ENCODE measurements at places on chromosomes 1 and 21.
A peak's percentile ranks its signal among the peaks of the same experiment; 100 is the strongest.

DNA sequence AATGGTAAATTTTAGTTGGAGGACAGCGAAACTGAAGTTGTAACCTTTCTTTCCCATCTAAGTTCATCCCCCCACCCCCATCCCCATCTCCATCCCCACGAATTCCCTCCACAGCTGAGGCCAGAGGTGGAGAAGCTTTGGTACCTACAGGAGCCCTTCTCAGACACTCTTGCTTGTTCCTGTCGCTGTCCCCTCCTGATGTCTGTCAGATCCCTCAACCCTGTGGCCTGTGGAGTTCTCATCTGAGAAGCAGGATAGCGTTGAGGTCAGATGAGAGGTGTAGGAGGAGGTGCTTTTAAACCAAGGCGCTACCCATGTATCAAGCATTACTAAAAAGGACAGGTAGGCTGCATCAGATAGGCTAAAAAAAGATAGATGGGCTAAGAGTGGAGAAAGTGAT lies 769 bp downstream of the NTPCR start:
- peak; percentile 14 for DNase-seq

DNA sequence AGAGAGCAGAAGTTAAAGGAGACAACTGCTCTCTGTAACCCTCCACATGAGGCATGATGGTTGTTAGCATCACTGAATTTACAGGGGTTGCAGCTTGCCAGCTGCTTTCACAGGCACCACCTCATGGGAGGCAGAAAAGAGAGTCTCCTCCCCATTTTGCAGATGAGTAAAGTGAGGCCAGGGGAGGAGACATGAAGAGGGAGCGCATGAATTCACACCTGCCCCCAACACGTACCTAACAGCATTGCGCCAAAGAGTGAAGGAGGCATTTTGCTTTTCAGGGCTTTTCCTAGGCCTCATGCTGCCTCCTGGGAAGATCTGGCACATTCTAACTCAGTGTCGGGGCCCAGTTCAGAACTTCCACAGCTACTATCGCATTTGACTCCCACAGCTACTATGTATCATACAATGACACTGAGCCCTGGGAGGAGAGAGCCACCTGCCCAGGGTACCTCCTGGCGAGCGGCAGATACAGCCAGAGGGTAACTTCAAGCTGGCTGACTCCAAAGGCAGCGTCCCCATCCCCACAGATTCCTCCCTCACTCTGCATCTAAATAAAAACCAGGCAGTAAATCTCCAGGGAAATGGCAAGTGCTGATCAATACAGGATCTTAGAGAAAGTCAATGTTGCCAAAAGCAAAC lies 34.0 kb downstream of the GLIS1 start:
- no peak for DNase-seq

- DNase-seq: no peak
These were observed 69.1 kb downstream of the KCNJ15 start for GRCh38 chr21:38325731-38326420.

DNA sequence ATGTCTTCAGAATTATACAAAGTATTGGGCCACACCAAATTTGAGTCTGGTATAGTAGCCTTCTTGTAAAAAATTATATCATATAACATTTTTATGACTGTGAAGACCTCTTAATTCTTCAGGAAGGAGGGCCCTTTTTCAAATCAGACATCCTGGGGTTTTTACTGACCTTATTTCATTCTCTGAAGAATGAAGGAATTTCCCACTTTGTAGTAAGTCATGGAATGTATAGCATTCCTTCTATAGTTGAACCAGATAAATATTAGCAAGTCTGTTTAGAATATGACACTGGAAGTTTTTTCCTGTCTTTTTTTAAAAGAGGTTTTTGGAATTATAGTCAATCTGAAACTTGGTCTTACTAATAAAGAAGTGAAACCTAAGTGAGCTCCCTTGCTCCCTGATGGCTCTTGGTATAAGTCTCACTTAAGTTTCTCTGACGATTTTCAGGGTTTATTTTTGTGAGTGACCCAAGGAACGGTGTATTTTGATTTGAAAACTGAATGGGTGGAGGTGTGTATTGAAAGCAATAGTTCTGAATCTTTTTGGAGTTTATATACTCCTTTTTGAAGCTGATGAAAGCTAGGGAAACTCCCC lies 23.7 kb downstream of the SNX27 start:
- DNase-seq: no peak

DNA sequence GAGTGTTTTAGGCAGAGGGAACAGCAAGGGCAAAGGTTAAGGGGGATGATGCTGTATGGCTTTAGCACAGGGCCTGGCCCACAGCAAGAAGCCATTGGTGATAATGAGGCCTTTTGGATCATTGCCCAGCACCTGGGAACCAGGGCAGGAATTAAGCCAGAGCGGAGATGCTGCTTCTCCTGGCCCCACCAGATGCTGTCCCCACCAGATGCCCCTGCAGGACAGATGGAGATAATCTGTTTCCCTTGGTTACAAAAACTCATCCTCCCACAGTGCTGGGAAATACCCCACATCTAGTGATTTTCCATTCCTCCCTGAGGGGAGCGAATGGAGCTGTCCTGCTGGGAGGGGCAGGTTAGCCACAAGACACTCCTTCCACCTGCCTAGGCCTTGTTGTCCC lies 18.8 kb downstream of the OPRD1 start:
- no peak for DNase-seq

DNA sequence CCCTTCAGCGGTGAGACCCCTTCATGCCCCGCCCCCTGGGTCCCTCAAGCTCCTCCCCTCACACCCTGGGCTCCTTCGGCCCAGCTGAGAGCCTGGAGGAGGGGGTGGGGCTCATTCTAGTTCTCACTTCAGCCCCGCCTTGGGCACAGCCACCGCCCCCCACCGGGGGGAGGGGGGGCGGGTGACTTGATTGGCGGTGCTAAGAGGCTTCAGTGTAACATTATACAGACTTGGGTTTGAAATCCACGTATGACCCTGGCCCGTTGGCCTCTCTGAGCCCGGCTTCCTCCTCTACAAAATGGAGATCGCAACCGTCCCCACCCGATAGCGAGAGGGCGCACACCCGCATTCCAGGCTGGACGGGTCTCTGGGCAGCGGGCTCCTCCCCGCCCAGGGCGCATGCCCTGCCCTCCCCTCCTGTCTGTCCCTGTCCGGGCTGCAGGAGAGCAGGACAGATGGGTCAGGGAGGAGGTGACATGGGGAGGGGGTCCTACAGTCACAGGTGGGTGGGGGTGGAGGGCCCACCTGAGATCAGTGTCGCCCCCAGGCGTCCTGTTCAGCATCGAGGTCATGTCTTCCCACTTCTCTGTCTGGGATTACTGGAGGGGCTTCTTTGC lies 5.1 kb downstream of the CLCNKB start:
- DNase-seq: peak; percentile 60

DNA sequence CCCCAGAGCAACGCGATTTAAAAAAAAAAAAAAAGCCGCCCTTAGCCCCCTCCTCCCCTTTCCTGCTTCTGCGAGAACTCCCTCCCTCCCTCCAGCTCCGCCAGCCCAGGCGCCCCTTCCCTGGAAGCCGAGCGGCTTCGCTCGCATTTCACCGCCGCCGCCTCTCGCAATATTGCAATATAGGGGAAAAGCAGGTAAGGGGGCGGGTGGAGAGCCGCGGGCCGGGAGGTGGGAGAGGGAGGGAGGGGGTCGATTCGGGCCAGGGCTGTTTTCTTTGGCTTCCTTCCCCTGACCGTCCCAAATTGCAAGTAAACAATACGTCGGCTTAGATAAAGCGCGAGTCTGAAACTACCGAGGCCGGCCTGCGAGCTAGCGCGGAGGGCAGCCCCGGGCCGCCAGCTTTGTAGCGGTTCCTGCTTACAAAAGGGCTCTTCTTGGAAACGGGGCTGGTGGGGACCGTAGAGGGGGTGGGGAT lies 408 bp downstream of the LMO4 start:
- peak; percentile 50 for DNase-seq

DNA sequence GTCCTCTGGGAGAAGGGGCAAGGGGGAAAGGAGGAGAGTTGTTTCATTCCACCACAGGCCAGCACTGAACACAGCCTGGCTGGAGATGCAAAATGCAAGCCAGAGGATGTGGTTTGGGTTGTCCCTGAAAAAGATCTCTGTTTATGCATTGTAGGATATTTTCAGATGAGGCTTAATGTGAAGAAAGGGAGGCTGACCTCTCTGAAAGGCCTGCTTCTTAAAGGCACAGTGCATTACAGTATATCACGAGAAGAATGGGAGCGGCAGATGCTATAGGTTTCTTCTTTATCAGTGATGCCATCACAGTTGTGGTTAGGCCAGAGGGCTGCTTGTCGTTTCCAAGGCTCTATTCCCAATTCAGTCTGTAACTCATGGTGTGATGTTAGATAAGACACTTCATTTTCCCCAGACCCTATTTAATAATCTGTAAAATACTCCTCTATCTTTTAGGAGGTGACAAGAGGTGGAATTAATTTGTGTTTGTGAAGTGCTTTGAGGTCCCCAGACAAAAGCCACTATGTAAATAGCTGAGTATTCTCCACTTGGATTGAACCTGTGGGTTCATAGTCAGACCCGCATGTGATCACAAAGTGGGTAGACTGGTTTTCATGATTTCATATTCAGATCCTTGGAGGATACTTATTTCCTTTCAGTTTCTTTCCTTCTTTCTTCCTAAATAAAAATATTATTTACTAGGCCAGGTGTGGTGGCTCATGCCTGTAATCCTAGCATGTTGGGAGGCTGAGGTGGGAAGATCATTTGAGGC lies 76.5 kb upstream of the WDR26 start:
- no peak for DNase-seq

GRCh38 chr21:38795475-38795874 lies 10.3 kb upstream of the ETS2 start:
- no peak for DNase-seq

GRCh38 chr1:245898581-245898980 lies 608.5 kb downstream of the SMYD3 start:
- DNase-seq: no peak

- DNase-seq: peak; percentile 18
These were observed 738 bp downstream of the GNPAT start for GRCh38 chr1:231241750-231242149.

GRCh38 chr1:154983776-154984466 lies 777 bp downstream of the FLAD1 start:
- DNase-seq: no peak

DNA sequence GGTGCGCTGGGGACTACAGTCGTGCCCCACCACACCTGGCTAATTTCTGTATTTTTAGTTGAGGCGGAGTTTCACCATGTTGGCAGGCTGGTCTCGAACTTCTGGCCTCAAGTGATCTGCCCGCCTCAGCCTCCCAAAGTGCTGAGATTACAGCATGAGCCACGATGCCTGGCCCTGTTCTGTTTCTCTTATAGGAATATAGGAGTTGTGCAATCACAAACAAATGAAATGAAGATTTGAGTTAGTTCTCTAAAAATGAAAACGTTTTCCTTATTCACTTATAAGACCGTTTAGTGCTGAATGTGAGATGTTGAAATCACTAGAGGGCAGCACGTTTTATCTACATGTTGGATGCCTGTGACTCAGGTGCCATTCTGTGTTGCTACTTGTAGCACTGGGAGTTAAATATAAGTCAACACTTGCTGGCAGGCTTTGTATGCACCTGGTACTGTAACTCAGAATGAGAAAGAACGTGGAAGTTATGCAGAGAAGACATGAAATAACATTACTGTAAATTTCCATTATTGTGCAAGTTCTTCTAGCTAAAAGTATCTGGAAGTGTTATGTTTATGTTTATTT lies 45.8 kb downstream of the MIGA1 start:
- DNase-seq: no peak

GRCh38 chr1:227131193-227131592 lies 187.1 kb downstream of the CDC42BPA start:
- no peak for DNase-seq

DNA sequence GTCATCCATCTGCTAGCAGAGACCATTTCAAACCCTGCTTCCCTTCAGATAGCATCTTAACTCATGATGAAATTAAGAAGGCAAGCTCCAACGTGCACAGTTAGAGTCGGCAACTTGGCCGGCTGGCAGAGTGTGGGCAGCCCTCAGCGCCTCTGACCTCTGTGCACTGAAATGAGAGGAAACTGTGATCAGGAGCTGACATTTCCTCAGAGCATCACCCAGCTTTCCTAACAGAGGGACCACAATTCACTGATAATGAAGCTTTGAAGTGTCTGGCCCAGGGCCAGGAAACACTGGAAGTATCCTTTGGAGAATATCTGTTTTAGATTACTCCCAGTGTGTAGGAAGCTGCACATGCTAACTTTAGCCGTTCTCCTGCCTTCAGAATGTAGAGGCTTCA lies 145.0 kb upstream of the ZC3H11B start:
- DNase-seq: no peak

- no peak for DNase-seq
These were observed 24.6 kb downstream of the UBE4B start for GRCh38 chr1:10057343-10057742.

DNA sequence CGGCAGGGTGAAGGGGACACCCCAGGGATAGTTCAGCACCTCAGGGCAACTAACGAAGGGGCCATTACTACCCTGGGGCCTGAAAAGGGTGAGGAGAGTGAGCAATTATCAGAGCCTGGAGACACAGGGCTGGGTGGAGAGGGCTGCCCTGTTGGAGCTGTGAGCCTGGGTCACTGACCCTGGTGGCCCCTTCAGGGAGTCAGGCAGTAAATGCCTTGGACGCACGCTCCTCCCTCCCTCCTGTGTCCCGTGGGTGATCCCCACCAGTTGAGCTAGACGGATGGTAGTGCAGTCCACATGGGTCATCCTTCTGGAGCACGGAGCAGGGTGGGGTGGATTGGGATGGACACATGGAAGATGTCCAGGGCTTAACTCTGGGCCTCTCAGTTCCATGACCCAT lies 305.3 kb downstream of the PTPRU start:
- DNase-seq: no peak

GRCh38 chr1:27132624-27133023 lies 22.3 kb downstream of the SLC9A1 start:
- DNase-seq: no peak

- no peak for DNase-seq
These were observed 4.8 kb upstream of the DSCAM start for GRCh38 chr21:40851749-40852148.

GRCh38 chr1:167860231-167860923 lies 53.6 kb downstream of the ADCY10 start:
- no peak for DNase-seq

- no peak for DNase-seq
These were observed 119.2 kb upstream of the BARHL2 start for GRCh38 chr1:90836345-90836679.

GRCh38 chr1:42133809-42134526 lies 19.2 kb upstream of the GUCA2B start:
- no peak for DNase-seq
